ENCODE measurements at places on chromosomes 7 and 10. TPM values are rescaled to one million over a fixed set of nuclear protein-coding genes. Genes with fewer than 3 reads are reported as not detected.

The CLDN12 gene
- total RNA-seq = 41.0 TPM

The GRID2IP gene
- total RNA-seq = not detected

The SMNDC1 gene
- total RNA-seq = 18.1 TPM

The NRCAM gene
- total RNA-seq = 1.3 TPM

The FAM25A gene
- total RNA-seq = not detected

The SPDYE9 gene
- not detected for total RNA-seq

The BLNK gene
- 0.65 TPM for total RNA-seq

The TYSND1 gene
- total RNA-seq = 5.2 TPM

The SGCE gene
- total RNA-seq = 25.0 TPM

The ACTR3C gene
- 3.0 TPM for total RNA-seq

The ANKRD2 gene
- 46.3 TPM for total RNA-seq

The FAM20C gene
- total RNA-seq = 23.5 TPM

The HYAL4 gene
- not detected for total RNA-seq

The NAT16 gene
- total RNA-seq = not detected

The CNTNAP2 gene
- total RNA-seq = 0.72 TPM

The ITGA8 gene
- total RNA-seq = 4.2 TPM

The CNNM1 gene
- total RNA-seq = 0.07 TPM

The PURB gene
- 12.7 TPM for total RNA-seq

The INPP5A gene
- total RNA-seq = 101 TPM

The HKDC1 gene
- not detected for total RNA-seq

The SBDS gene
- 351 TPM for total RNA-seq

The SPDYE2B gene
- total RNA-seq = not detected

The RBM48 gene
- total RNA-seq = 9.6 TPM

The AKR1C8 gene
- not detected for total RNA-seq

The ZNF503 gene
- 9.7 TPM for total RNA-seq

The PPP1R9A gene
- total RNA-seq = 25.2 TPM

The CYP2W1 gene
- not detected for total RNA-seq

The TEX36 gene
- total RNA-seq = not detected

The MGAM2 gene
- total RNA-seq = 0.08 TPM

The CPA2 gene
- not detected for total RNA-seq

The SP8 gene
- not detected for total RNA-seq

The ZNF365 gene
- 0.05 TPM for total RNA-seq

The MYO1G gene
- total RNA-seq = 0.73 TPM

The OR2A7 gene
- 0.44 TPM for total RNA-seq

The ADIRF gene
- total RNA-seq = 42.3 TPM

The NUB1 gene
- total RNA-seq = 45.8 TPM

The ASB13 gene
- total RNA-seq = 9.3 TPM

The LRRC17 gene
- total RNA-seq = 3.9 TPM

The CELF2 gene
- total RNA-seq = 88.5 TPM

The CRHR2 gene
- 0.37 TPM for total RNA-seq

The LRIT1 gene
- not detected for total RNA-seq

The DLG5 gene
- 8.9 TPM for total RNA-seq

The CPVL gene
- total RNA-seq = 55.2 TPM

The ZNF479 gene
- not detected for total RNA-seq

The HTRA1 gene
- total RNA-seq = 71.6 TPM

The PVRIG gene
- not detected for total RNA-seq

The TAS2R3 gene
- total RNA-seq = 0.50 TPM

The TMEM229A gene
- not detected for total RNA-seq

The LIPN gene
- total RNA-seq = 0.46 TPM

The ZNF853 gene
- total RNA-seq = 16.1 TPM

The FAM25G gene
- total RNA-seq = not detected

The GBF1 gene
- total RNA-seq = 50.6 TPM

The STEAP1 gene
- 0.51 TPM for total RNA-seq

The WASHC2A gene
- total RNA-seq = 55.0 TPM

The TRIM4 gene
- total RNA-seq = 7.2 TPM
